ENCODE measurements at places on chromosomes 12 and 14.

DNA sequence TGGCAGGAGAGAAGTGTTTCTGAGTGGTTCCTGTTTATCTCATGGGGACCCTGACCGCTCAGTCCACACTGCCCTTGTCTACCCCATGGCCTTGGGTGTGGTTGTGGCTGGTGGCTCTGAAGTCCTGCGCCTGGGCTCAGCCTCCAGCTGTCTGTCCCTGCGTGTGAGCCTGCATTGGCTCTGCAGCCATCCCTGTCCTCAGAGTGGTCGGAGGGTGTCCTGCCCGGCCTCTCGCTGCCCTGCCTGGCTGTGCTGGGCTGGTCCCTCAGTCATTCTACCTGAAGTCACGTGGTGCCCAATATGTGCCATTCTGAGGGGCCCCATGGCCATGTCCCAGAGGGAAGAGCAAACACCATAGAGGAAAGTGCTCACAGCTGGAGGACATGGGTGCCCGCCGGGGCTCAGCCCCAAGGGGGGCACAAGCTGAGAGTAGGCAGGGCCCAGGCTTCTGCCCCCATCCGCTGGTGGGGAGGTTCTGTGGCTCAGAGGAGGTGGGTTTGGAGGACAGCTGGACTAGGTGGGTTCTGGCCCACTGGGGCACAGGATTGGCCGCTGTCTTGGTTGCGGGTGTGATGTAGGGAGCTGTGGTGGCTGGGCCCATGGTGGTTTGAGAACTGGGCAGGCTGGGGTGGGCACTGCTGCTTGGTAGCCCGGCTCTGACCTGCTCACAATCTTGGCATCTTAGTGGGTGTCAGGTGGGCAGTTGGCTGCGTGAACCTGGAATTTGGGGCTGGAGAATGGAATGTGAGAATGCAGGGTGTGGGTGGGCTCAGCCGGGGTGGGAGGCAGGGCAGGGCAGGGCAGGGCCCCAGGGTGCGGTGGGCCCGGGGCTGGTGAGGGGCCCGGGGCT lies 11.6 kb downstream of the TEDC1 start:
- DNase-seq = no peak

DNA sequence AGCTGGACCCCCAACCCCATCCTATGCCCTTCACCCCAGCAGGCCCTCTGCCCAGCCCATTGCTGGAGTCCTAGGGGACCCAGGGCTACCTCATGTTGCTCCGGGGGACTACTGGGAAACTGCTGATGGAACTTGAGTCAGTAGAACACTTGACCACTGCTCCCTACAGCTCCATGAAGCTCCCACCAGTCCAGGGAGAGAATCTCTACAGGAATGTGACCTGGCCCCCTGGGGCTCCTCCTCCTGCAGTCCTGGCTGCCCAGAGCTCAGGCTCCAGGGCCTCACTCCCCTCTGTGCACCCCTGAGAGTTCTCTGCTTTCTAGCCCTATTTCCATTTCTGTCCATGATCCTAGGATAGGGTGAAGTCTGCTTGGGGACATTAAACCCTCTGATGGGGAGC lies 10.8 kb upstream of the AQP2 start:
- DNase-seq = no peak

GRCh38 chr12:25377469-25378177 lies 126.9 kb upstream of the KRAS start:
- DNase-seq = no peak

- no peak for DNase-seq
Observed at GRCh38 chr14:105204206-105204930, 23.3 kb upstream of the NUDT14 start.

DNA sequence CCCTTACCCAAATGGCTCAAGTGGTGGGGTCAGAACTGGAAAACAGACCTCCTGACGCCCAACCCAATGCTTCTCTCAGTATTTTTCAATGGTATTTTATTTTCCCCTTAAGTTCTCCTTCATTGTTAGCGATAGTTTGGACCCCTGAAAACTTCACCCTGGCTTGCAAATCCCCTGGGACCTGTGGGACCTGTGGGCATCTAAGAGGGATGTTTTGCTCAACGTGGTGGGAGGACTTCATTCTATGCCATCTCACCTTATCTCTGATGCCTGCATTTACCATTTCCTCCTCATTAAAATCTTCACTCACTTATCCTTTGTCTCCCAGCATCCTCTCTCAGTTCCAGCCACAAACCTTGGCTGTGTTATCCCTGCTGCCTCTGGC lies 59.4 kb upstream of the GZMB start:
- DNase-seq = no peak

GRCh38 chr14:71133296-71133695 lies 226.0 kb downstream of the PCNX1 start:
- no peak for DNase-seq

DNA sequence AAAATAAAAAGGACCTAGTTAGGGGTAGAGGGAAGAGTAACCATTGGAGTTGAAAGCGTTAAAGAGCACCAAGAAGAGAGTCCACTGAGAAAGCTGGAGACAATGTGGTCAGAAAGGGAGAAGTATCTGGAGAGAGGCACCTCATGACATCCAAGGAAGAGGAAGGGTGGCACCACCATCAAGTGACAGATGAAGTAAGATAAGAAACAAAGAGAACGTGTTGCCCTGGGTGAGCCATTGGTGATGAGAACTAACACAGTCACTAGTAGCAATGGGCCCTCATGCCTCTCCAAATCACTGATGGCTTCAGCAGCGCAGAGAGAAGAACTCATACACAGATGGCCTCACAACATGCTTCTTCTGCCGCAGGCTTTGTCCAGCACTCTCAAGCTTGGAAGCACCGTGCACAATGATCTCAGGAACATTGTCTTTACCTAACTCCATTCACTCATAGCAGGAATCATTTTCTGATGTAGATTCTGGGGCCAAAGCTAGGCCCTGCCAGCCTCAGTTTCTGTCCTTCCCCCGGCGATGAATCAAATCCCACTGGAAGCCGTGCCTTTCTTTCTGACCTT lies 252.9 kb downstream of the DPF3 start:
- no peak for DNase-seq

GRCh38 chr14:22796087-22796707 lies 19.0 kb downstream of the SLC7A7 start:
- DNase-seq = no peak

DNA sequence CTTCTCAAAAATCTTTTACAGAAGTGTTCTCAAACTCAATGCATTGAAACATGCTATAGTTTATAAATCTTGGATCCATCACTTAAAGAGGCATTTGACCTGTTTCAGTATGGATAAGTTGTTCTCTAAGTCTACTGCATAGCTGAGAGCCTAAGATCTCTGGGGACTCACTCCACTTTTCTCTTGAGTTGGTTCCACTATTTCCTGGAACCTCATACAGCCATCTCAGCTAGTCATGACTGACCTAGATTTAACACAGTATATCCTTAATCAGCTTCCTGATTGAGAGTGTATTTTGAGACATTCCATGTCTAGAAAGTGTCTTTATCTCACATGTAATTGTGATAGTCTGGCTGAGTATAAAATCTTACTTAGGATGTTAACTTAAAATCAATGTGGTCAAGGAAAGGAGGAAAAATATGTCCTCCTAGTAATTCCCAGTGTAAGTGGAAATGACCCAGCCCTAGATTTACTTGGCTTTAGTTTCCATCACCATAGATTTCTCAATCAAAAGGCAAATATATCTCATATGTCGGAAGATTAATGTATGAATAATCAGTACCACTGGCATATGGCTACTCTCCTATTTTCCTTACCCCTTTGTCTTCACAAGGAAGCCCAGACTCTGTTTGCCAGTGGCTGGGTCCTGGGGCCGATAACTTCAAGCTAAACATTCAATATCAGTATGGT lies 61.9 kb downstream of the KICS2 start:
- no peak for DNase-seq

- DNase-seq = no peak
Observed at GRCh38 chr14:22221508-22221907, 367.5 kb downstream of the DAD1 start.

DNA sequence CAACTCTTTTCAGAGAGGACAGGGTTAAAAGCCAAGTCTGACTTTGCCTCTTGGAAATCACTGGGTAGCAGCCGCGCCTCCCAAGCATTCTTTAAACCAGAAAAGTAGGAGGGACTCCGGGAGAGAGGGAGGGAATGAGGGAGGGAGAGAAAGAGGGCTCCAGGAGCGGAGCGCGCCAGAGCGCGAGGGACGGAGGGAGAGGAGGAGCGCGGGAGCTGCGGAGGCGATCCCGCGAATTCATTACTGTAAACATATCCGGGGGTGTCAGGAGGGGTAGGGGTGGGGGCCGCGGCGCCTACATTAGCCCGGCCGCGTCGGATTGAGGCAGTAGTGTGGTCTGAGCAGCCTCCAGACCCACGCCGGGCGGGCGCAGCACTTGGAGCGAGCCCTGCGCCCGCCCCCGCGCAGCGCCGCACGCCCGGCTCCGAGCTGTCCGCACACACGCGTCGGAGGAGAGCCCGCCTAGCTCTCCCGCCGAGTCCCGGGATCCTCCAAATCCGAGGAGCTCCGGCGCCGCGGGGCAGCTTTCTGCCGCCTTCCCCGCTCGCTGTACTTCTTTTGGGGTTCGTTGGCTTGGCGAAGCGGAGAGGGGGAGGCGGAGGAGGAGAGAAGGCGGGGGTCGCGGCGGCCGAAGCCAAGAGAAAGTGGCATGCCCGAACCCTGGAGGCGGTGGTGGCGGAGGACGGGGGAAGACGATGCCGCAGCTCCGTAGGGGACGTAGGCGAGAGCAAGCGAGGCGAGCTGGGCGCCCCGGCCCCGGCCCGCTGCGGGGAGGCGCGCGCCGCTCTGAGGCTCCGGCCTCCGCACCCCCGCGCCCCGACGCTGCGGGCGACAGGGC lies 3.3 kb downstream of the FLRT2 start:
- DNase-seq = no peak

Measured in NCI-H1436 treated with DMSO at 0.1 percent for 48 hours (cell line).